Muscle of leg (tissue), 16 donors: ENCODE measurements at places on chromosomes 7 and 10. TPM values are rescaled to one million over a fixed set of nuclear protein-coding genes. Genes with fewer than 3 reads are reported as not detected.

HDAC9 gene
- total RNA-seq, result 38.2 TPM

NRAP gene
- 14.6 TPM for total RNA-seq

TMEM176B gene
- 7.7 TPM for total RNA-seq

DNA sequence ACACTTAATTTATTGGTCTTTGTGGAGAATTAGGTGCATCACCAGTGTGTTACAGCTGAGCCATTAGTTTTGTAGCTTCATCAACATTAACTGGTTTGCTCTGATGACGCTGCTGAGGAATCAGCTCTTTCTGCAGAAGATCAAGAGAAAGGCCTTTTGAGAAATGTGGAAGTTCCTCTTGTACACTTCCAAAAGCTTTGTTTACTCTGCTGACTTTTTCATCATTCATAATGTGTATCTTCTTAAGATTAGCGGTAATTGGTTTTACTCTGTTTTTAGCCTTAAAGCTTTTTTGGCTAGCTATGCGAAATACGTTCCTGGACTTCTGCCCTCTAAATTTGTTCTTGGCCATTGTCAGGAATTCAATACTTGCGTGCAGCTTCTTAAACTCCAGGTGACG, 8.2 kb upstream of the PHYH start:
- no peak for DNase-seq

DNA sequence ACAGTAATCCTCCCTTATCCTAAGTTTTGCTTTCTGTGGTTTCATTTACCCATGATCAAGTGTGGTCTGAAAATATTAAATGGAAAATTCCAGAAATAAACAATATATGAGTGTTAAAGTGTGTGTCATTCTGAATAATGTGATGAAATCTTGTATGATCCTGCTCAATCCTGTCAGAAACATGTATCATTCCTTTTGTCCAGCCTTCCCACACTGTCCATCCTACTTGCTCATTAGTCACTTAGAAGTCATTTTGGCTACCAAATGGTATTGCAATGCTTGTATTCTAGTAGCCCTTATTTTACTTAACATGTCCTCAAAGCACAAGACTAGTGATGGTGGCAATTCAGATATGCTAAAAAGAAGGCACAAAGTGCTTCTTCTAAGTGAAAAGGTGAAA, 1211.2 kb upstream of the SORCS1 start:
- no peak for DNase-seq

DNA sequence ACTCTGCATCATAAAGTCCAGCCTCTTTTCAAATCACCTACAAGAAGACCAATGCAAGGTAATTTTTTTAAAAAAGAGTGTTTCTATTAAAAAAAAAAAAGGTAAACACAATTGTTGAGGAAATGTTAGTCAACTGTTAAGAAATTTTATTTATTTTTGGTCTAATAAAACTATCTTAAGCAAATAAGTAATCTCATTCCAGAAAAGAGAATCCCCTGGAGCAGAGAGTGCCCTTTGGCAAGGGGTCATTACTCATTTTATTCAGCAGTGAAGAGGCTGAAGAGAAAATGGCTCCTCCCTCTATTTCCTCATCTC, 63.4 kb upstream of the GSDME start:
- no peak for DNase-seq

GRCh38 chr10:120607016-120607709, 150.1 kb downstream of the PLPP4 start:
- no peak for DNase-seq
